ENCODE measurements at places on chromosomes 5 and 9.

- no peak for DNase-seq
Observed at GRCh38 chr5:81035522-81035921, 75.4 kb downstream of the RASGRF2 start.

GRCh38 chr5:31470608-31471007 is 61.3 kb downstream of the DROSHA start:
- no peak for DNase-seq

GRCh38 chr5:57102905-57103255 is 71.0 kb upstream of the GPBP1 start:
- DNase-seq: no peak

DNA sequence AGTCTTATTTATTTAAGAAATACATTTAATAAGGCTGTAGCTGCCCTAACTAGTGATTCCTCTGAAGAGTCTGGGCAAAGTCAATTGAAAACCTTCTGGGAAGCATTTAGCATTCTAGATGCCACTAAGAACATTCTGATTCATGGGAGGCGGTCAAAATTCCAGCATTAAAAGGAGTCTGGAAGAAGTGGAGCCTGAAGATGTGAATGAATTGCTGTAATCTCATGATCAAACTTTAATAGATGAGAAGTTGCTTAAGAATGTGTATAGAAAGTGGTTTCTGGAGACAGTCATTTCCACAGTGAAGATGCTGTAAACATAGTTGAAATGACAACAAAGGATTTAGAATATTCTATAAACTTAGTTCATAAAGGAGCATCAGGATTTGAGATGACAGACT is 61.4 kb downstream of the WDR41 start:
- DNase-seq: no peak

DNA sequence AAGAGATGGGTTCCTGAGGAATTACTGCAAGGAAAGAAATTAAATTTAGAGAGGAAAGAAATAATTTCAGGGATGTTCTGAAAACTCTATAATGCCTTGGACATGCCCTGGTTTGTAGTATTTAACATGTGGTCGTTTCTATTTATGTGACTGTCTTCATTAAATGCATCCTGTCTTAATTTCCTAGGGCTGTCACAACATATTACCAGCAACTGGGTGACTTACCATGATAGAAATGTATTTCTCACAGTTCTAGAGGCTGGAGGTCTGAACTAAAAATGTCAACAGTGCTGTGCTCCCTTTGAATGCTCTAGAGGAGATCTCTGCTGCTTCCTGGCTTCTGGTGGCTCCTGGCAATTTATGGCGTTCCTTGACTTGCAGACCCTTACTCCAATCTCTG is 287.7 kb downstream of the FBXL7 start:
- DNase-seq: no peak

- no peak for DNase-seq
Observed at GRCh38 chr5:180101451-180102105, 30.0 kb upstream of the RNF130 start.

DNA sequence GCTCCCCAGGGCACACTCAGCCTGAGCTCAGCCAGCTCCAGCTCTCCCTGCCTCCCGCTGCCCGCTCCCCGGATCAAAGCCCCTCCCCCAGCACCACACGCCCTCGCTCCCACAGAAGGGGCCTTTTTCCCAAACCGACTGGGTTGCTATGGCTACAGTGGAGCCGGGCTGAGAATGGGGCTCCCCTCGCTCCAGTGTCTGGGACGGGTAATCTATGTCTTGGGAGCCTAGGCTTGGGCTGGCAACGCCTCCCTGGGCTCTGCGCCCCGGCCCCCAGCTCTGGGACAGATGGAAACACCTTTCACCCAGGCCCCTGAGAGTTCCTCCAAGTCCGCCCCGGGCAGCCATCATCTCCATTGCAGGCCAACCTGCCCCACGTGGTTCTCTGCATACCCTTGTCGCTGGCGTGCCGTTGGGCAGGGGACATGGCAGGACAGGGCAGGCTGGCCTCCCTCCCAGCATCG is 29.6 kb downstream of the NOTCH1 start:
- DNase-seq: no peak

GRCh38 chr5:82925061-82925411 is 152.2 kb downstream of the TMEM167A start:
- DNase-seq: no peak

GRCh38 chr9:93525476-93525875 is 50.9 kb upstream of the PHF2 start:
- no peak for DNase-seq

GRCh38 chr5:86971034-86971571 is 296.6 kb upstream of the RASA1 start:
- no peak for DNase-seq

GRCh38 chr9:112048924-112049691 is 126.0 kb downstream of the SUSD1 start:
- no peak for DNase-seq

DNA sequence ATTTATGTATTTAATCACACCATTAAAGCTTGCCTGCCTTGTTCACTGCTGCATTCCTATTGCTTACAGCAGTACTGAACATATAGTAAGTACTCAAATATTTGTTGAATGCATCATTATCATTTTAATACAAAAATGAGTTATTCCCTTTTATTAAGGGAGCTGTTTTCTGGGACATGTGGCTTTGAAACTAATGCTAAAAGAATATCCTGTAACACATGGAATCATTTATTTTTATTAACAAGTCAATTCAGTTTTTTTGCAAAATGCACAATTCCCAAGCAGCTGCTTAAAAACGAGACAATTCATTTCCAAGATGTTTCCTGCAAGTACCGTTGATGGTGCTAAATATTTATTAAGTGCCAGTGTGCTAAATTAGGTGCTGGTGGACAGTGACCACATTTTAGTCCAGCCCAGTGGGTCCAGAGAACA is 148.3 kb upstream of the NR3C1 start:
- no peak for DNase-seq

- DNase-seq: peak; percentile 19
Observed at GRCh38 chr9:113682297-113682771, 193.8 kb upstream of the ZNF618 start.

- DNase-seq: no peak
Observed at GRCh38 chr5:32840606-32841005, 129.5 kb downstream of the NPR3 start.

DNA sequence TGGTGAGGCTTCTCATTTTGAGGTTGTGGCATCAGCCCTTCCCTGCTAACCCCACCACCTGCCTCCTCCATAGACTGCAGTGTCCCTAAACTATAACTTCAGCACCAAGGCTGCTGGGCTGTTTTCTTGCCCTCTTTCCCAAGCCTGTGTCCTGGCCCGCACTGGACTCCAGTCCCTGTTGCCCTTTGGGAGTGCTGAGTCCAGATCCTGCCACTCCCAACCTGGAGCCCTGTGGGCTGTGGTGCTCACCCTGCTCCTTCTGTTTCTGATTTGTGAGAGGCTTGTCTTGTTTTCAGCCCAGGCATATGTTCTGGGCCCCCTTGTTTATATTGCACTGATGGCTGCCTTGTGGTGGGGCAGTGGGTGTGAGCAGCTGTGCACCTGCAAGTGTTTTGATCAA is 39.7 kb upstream of the RNU6ATAC start:
- DNase-seq: no peak

- no peak for DNase-seq
Observed at GRCh38 chr5:98428806-98429205, 344.7 kb upstream of the RGMB start.

- peak; percentile 75 for DNase-seq
Observed at GRCh38 chr5:71601222-71602026, 14.3 kb downstream of the MCCC2 start.

DNA sequence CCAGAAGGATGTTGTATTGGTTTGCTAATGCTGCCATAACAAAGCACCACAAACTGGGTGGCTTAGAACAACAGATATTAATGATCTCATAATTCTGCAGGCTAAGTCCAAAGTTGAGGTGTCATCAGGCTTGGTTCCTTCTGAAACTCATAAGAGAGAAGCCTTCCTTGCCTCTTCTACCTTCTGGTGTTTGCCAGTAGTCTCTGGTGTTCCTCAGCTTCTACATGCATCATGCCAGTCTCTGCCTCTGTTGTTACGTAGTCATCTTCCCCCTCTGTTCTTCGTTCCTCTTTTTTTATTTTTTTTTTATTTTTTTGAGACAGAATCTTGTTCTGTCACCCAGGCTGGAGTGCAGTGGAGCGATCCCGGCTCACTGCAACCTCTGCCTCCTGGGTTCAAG is 61.8 kb downstream of the LRRC70 start:
- no peak for DNase-seq

DNA sequence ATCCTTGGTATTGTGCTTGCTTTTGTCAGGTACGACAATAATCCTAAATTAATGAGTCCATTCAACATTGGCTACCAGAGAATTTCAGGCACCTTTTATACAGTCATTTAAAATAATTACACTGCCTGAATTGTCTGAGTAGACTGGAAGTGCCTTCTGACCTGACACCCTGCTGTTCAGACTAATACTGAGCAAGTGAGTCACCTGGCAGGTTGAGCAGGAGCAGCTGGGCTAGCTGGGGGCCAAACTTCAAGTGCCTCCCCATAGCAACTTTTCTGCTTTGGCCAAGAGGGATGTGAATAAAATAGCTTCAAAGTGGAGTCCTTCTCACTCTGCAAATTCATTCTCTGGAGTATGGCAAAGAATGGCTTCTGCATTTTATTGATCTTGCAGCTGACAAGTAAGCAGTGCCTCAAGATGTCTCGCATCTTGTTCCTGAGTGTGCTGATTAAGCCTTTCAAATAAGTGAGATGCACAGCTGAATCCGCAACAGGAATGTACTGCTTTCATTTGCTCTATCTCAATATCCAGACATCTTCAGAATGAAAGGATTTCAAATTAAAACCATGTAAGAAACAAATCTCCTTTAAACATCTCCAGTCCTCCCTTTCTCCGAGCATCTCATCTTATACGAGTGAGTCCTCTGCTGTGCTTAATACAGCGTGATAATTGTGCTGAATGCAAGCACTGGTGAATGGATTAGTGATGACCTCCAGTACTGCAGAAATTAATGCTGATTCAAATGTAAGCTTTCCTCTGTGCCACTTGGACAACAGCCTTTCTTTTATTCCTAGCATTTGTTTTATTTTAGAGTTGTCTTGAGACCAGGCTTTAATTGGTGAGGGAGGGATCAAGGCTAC is 271.2 kb downstream of the EDIL3 start:
- no peak for DNase-seq

- DNase-seq: no peak
Observed at GRCh38 chr9:122200960-122201595, 27.7 kb downstream of the LHX6 start.

- no peak for DNase-seq
Observed at GRCh38 chr9:24698881-24699518, 153.3 kb upstream of the IZUMO3 start.

GRCh38 chr5:109668237-109668636 is 21.5 kb upstream of the MAN2A1 start:
- no peak for DNase-seq

DNA sequence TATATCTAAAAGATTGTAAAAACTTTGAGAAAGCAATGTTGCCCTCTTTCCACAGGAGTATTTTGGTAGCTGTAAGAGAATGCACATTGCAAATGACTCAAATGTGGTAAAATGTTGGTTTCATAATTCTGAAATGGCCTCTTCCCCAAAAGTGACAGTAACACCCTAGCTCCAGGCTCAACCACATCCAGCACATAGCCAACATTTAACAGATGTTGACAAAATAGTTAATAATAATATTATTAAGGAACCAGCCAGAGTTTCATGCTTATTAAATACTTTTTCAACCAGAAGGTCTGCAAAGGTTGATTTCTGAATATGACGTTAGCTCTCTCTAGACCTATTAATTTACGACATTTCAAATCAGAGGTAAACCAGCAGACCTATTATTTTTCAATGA is 1.3 kb downstream of the ANXA1 start:
- DNase-seq: no peak

- no peak for DNase-seq
Observed at GRCh38 chr9:78614892-78615291, 318.0 kb downstream of the PSAT1 start.

- no peak for DNase-seq
Observed at GRCh38 chr9:81536242-81537025, 152.9 kb downstream of the TLE1 start.

GRCh38 chr9:108282872-108283271 is 572.9 kb downstream of the ACTL7B start:
- DNase-seq: no peak

DNA sequence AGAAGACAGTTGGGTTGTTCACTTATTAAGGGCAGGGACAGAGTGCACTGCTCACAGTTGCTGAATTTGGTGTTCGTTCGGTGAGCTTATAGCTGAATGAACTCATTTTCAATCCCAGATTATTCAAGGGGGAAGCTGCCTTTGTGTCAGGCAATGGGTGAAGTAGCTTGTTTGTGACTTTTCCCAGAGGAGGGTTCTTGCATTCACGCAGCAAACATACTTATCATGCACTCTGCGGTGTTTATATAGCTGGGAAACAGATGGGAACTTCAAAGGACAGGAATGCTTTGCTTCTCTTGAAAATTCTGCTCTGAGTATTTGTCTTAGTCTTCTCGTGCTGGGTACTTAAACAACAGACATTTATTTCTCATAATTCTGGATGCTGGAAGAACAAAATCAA is 64.7 kb upstream of the ABCA1 start:
- no peak for DNase-seq

DNA sequence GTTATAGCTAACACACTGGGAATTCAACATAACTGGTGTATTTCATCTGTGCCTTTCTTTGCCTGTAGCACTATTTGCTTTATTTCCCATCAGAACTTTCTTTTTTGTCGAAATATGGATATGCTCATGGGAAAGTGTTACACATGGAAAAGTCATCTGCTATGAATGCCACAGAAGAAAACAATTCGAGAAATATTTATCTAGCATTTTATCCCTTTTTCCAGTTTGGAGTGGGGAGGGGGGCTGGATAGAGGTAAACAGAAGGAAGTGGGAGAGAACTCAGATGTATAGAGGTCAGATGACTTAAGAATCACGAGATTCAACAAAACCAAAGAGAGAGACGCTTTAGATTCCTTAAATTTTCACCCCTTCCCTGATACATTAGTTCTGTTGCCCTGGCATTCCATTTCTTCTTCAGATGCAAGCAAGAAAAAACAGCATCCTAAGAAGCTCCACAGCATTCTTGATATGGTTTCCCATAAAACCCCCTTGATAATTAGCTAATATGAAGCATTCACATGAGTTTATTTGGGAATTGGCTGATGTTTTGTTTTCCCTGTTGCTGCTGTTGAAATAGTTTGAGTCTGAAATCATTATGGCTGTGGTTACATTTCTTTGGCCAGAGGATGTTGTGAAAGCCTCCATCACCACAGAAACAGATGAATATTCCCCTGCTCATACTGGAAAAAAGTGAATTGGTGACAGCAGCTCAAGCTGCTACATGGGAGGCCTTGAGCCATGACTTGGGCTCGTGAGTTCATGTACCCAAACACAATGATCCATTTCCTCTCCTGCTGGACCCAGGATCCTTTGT is 335.8 kb upstream of the DAB2 start:
- DNase-seq: no peak

DNA sequence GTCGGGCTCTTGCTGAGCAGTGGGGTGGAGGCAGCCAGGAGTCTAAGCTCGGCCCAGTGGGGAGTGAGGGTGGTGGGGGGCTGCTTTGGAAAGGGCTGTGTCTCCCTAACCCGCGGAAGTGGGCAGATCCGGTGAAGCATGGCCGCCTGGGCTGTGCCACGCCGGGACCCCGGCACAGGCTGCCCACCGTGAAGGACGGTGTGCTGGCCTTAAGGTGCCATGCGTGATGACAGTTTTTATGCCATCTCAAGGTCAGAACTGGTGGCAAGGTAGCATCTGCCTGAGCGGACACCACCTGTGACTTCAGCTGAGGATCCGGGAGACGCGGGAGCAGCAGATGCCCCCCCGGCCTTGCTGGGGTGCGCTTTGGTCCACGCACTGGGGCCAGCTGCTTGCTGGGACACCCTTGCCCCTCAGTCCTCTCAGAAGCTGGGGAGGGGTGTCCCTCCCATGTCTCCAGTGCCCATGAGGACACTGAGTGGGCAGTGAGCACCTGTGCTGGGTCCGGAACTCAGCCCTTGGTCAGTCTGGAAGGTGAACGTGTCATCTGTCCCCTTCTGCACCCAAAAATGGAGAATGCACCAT is 53.9 kb downstream of the AHRR start:
- DNase-seq: no peak

All from activated CD4-positive, alpha-beta T cell treated with anti-CD3 and anti-CD28 coated beads, Interleukin-2, amount 50 U/mL, for 24 hours (primary cell).